Activated CD4-positive, alpha-beta T cell treated with anti-CD3 and anti-CD28 coated beads, Interleukin-2, Interleukin-6, amounts not matched to agents 100 ng/mL and 50 ng/mL, durations not matched to agents 16 hours and 8 hours (primary cell): ENCODE measurements at places on chromosomes 5 and 9.

- DNase-seq = no peak
Measured at GRCh38 chr5:58366461-58366860, 93.4 kb downstream of the PLK2 start.

DNA sequence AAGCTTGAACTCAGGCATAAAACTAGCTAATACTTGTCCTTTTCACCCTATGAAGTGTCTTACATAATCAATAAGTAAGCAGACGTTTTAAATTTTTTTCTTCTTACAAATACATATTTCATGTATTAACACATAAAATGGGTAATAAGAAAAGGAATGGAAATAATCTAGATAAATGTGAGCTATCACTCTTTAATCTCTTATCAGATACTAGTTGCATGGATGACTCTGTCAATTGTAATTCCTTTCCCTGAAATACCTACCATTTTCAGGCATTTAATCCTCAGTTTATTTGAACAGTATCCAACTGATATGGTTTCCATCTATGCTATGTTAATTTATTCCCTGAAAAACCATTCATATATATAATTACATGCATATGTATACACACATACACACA lies 166.0 kb upstream of the RGS7BP start:
- no peak for DNase-seq

- DNase-seq = no peak
Measured at GRCh38 chr5:677131-678101, 15.7 kb downstream of the TPPP start.

- no peak for DNase-seq
Measured at GRCh38 chr5:118468085-118468484, 520.3 kb downstream of the DTWD2 start.

GRCh38 chr5:104053353-104053649 lies 490.7 kb upstream of the NUDT12 start:
- no peak for DNase-seq

GRCh38 chr9:37625758-37626147 lies 25.0 kb upstream of the FRMPD1 start:
- DNase-seq = no peak

DNA sequence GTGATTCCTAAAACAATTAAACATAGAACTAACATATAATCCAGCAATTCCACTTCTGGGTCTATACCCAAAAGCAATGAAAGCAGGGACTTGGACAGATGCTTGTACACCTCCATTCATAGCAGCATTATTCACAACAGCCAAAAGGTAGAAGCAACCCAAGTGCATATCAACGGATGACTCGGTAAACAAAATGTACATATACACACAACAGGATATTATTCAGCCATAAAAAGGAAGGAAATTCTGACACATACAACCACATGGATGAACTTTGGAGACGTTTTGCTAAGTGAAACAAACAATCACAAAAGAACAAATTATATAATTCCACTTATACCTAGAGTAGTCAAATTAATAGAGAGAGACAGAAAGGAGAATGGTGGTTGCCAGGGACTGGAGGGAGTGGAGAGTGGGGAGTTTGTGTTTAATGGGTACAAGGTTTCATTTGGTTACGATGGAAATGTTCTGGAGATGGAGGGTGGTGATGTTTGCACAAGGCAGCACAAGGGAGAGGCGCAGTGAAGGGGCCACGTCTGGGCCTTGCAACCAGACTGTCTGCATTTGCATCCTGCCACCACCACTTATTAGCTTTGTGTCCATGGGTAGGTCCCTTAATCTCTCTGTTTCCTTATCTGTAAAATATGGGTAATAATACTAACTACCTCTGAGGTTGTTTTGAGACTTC lies 36.3 kb upstream of the RLN1 start:
- DNase-seq = peak; percentile 34

DNA sequence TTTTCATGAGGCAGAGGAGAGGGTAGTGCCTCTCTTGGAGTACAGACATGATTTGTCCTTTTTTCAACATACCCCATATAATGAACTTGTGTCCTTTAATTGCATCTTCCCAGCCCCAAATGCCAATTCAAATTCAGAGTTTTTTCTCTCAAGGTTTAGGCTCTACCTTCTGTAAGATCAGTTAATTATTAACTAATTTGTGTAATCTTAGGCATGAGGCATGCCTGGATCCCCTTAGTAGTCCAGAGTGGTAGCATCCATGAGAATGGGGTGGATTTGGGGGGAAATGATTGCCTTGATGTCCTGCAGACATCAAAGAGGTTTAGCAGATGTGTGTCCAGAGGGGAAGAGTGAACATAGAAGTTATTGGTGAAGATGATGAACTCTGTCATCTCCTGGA lies 533.3 kb downstream of the LRRC70 start:
- no peak for DNase-seq

- DNase-seq = no peak
Measured at GRCh38 chr5:124040799-124041198, 528.8 kb downstream of the CSNK1G3 start.

GRCh38 chr5:102307232-102307631 lies 11.1 kb upstream of the SLCO4C1 start:
- DNase-seq = no peak

- peak; percentile 20 for DNase-seq
Measured at GRCh38 chr9:22238809-22239684, 207.6 kb upstream of the DMRTA1 start.

DNA sequence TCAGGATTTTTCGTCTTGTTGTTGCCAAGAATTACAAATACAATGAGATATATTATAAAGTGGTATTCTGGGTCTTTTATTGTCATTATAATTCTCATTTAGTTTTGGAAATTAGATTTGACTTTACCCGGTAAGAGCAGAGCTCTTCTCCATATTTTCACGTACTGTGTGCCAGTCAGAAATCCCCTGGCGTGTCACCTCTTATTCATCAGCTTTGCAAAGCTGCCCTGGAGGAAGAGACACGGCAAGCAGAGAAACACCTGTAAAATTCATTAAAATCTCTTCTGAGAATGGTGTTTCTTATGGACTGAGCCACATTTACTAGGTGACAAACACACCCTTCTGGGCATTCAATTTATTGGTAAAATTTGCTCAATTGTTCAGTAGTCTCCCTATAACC lies 440.4 kb downstream of the HINT1 start:
- DNase-seq = no peak

DNA sequence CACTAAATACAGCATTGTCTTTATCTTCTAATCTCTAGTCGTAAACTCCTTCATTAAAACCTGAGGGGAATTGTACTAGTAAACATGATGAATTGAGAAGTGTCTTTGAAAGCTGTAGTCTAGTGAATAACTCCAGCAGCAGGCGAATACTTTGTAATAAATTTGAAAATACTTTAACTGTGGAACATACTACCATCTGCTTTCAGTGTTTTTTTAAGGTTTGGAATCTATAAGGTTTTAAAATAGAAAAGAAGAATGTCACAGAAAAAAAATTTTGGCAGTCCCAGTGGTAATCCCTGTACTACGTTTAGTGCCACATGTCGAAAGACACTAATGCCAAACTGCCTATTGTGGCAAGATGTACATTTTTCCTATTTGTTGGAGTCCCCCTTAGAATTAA lies 379.0 kb upstream of the NUDT12 start:
- no peak for DNase-seq

DNA sequence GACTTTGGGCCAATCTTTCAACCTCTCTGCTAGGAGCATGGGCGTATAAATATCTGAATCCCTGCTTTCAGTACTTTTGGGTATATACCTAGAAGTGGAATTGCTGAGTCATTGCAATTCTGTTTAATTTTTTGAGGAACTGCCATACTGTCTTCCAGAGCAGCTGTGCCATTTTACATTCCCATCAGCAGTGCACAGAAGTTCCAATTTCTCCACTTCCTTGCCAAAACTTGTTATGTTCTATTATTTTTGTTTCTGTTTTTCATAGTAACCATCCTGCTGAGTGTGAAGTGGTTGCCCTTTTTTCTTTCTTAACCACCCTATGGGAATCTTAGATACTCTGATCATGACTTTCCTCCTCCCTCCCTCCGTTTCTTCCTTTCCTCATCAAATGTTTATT lies 11.1 kb upstream of the CCIN start:
- no peak for DNase-seq

DNA sequence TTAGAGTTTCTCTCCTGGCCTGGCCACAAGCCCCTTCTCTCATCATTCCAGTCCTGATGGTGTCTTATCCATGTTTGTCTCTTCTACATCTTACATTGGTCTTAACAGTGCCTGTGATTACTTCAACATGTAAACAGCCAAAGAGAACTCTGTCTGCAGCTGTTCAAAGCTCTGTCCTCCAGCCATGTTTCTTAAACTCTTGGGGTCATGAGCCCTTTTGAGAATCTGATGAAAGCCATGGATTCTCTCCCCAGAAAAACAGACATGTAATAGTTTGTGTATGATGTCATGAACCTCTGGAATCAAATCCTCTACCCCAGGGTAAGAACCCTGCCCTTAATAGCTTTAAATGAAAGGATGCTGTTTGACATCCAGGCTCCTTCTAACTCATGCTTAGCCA lies 30.1 kb downstream of the MAMDC2 start:
- no peak for DNase-seq

DNA sequence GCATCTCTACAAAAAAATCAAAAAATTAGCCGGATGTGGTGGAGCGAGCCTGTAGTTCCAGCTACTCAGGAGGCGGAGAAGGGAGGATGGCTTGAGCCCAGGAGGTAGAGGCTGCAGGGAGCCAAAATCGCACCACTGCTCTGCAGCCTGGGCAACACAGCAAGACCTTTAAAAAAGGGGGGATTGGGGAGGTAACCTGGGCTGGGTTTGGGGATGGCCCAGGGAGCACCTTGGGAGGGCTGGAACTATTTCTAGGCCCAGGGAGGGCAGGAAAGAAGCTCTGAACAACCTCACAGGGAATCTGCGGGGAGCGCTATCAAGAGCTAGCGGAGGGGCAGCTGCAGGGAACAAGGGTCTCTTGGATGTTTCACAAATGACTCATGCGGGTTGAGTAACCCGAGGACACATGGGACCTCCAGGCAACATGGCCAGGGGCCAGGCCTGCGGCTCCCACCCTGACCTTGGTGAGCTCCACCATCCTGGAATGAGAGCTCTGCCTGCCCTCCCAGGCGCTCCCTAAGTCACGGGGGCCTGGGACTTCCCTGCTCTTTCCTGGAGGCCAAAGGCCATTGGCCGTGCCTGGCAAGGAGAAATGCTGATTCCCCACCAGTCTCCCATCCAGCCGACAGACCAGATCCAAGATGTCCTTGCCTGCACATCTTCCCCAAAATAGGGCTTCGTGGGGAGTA lies 23.4 kb downstream of the SARDH start:
- DNase-seq = no peak

DNA sequence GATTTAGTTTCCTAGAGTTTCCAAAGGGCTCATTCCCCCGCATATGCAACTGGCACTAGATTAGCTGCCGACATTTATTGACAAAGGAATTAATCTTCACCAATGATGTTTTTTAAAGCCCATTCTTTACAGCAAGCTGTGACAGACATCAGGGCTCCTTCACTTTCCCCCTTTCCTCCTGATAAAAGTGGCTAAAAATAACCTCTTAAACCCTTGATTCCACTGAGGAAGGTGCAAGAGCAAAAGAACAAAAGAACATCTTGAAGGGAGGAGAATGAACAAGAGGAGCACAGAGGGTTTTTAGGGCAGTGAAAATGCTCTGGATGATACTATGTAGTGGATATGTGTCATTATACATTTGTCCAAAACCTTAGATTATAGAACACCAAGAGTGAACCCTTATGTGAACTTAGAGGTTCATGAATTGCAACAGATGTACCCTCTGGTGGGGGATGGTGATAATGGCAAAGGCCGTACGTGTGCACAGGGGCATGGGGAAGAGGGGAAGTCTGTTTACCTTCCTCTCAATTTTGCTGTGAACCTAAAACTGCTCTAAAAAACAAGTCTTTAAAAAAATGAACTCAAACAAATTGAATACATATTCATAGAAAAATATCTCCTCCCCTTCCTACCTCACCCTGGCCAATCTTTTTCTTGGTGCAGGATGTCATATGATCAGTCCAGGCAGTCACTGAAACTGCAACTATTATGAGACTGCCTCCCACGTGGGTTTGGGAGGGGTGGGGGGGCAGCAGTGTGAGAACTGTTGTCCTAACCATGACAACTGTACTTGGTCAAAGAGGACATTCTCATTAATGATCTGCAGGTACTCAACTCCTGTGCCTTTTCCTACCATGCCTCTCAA lies 83.0 kb downstream of the MARCHF3 start:
- DNase-seq = no peak

GRCh38 chr9:13446286-13446937 lies 166.9 kb upstream of the MPDZ start:
- no peak for DNase-seq

DNA sequence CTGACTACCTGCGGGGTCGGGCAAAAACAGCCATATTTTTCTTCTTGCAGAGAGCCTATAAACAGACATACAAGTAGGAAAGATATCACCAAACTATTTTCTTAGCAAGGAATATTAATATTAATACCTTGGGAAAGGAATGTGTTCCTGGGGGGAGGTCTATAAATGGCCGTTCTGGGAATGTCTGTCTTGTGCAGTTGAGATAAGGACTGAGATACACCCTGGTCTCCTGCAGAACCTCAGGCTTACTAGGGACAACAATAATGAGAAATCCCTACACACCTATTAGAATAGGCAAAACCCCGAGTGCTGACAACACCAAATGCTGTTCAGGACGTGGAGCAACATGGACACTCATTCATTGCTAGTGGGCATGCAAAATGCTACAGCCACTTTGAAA lies 297.2 kb downstream of the DRD1 start:
- DNase-seq = no peak

DNA sequence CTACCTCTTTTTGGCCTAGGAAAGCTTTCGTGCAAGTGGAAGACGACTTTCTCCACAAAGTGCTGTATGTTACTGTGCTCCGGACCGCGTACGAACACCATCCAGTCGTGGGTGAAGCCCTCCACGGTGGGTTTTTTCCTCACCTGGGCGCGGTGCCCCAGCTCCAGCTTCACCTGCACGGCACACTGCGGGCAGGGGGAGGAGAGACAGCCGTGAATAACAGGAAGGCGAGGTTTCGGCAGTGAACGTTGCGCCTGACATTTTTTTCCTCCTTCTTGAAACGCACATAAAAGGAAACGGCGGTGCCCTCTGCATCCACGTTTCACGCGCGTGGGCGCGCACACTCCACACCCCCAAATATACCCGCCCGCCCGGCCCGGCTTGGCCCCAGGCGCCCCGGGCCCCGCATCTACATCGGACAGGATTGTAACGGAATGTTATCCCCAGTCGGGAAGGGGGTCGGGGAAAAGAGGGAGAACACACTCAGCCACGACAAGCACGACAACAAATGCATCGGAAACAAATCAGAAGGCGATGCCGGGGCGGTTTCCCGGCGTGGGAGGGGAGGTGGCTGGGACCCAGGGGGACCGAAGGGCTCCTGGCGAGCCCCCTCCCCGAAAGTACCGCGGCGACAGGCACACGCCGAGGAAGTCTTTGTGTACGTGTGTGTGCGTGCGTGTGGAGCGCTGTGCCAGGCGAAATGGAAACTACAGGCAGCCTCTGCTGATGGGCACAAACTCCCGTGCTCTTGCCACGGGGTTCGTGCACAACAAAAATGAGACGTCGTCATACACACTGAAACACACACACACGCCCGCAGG lies 1.4 kb downstream of the MLLT3 start:
- DNase-seq = peak; percentile 45

GRCh38 chr9:133135146-133135745 lies 14.2 kb upstream of the RALGDS start:
- DNase-seq = peak; percentile 89

GRCh38 chr5:174736331-174736721 lies 11.9 kb downstream of the MSX2 start:
- DNase-seq = no peak
